ENCODE measurements at places on chromosomes 5 and 9.
A peak's percentile ranks its signal among the peaks of the same experiment; 100 is the strongest.

DNA sequence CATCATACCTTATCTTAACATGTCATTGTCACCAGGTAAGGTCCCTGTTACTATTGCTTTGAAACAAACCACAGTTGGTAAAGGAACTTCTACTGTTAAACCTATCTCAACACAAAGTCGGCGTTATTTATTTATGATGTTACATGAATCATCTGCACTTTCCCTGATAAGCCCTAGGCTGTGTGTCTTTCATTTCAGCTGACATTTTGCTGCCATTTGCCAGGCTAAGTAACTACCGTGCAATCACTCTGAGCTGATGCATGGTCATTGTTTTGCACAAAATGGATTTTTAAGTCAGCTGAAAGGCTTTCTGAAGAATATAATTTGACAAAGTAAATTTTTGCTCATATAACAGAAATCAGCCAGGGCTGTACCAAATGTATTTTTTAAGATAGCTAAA lies 546.5 kb downstream of the ZNF608 start:
- DNase-seq: no peak

DNA sequence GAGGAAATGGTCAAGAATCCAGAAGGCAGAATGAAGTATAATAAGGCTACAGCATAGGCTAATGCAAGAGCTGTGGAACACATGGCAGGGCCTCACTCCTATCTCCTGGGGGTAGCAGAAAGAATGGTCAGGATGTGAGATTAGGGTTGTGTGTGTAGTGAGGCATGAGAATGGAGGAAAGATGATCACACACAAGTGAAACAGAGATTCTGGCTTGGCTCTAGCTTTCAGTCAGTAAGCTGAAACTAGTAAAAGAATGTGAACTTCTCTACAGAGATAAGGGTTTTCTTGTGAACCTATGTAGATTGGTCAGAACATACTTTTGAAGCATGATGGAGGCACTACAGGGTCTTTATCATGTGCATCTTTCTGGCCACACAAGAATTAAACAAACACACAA lies 298.8 kb downstream of the ASTN2 start:
- no peak for DNase-seq

DNA sequence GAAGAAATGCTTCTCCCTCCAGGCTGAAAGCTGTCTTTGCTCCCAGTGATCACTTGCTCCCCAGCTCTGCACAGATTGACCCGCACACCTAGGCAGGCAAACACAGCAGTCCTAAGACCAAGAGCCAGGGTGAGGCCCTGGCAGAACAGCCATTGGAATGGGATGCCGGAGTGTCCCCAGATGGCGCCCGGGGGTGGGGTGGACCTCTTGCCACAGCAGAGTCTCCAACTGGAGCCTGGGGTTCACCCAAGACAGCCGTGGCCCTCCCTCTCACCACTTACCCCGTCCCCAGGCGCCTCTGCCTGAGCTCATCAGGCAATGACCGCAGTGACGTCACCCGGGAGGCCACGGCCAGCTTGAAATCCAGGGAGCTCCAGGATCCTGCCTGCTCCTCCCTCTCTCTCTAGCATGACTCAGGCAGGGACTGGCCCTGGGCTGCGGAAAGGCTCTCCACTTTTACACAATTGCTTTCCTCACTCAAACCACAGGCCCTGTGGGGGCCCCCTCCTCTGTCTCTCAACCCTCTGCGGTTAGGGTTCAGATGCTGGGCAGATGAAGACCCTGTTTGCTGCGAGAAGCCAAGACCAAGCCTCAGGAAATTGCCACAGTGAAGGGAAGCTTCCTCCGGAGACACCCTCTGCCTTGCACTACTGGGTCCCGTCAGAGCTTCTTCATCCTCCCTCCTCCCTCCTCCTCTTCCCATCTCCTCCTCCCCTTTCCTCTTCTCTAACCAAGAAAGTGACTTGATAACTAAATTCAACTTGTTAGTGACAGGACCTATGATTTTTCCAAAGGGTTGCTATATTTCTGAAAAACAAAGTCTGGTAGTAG lies 24.3 kb upstream of the PTGES start:
- DNase-seq: peak; percentile 70

GRCh38 chr9:134165357-134166315 lies 1.3 kb upstream of the RNU6ATAC start:
- DNase-seq: no peak
